Cortex of kidney (tissue), 1 donor: ENCODE measurements at places on chromosomes 11 and 22.

DNA sequence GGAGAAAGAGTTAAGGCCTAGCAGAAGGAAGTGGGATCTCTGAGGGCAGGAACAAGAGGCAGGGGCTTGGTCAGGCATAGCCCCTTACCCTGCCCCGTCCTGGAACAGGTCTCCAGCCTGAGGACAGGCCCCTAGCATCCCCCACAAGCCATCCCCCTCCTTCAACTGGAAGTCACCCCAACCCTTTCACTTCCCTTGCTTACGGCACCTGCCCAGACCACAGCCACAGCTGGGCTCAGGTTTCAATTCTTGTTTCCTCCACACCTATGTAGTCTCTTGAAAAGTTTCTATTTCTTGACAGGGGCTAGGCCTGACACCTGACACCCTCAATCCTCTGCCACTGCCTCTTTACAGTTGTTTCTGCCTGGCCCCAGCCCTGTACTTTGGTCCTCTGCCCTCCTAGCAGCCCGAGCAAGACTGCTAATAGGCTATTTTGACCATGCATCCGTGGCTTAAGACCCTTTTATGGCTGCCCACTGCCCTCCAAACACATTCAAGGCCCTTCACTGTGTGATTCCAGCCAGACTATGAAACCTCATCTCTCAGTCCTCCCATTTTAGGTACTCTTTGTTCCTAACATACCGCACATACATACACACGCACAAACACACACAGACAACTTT lies 10.9 kb upstream of the FCHSD2 start:
- no peak for DNase-seq

DNA sequence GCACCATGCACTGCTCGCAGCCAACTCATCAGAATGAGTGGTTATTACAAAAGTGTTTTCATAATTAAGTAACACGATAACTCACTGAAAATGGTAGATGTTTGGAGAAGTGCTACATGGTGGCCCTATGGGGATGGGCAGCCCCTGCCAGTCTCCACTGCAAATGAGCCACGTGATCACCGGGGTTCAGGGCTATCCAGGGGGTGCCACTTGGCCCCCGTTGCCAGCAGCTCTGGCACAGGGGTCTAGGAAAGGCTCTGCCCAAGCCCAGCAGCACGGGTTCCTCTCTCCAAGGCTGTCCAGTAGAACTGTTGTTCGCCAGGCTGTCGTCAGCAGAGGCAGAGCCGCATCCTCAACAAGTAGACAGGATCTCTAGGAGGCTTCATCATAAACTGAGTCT lies 382.1 kb upstream of the B3GAT1 start:
- no peak for DNase-seq

- DNase-seq: no peak
Observed at GRCh38 chr11:17892409-17892808, 120.4 kb downstream of the SERGEF start.

DNA sequence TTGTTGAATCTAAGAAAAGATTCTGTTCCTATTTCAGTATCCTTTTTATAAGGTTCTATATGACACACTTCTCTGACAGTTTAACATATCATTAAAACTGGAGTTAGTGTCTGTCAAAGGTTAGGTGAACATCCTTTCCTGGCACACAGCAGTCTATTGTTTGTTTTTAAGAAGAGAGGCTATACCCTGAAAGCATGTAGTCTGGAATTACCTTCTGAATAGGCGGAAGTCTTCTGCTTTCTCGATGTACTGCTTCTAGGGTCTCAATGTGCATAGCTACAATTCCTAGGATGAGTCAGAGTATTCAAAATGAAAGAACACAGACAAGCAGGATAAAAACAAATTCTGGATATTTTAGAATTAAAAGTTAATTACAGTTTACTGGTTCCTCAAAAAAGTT lies 188.6 kb downstream of the SWAP70 start:
- DNase-seq: no peak

DNA sequence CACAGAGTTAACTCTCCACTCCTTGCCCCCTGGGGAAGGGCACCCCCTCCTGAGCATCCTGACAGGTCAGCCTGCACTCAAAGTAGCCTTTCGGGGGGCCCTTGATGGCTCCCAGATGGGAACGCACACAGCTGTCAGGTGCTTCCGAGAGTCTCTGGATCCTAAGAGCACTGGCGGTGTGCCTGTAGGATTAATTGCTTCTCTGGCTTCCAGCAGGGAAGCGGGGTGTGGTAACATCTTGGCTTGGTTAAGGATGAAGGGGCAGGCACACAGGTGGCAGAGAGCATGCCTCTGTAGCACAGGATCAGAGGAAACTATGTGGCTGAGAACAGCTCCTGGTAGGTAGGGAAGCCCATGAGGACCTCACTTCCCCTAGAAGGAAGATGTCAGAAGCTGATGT lies 199.8 kb downstream of the MIAT start:
- no peak for DNase-seq

DNA sequence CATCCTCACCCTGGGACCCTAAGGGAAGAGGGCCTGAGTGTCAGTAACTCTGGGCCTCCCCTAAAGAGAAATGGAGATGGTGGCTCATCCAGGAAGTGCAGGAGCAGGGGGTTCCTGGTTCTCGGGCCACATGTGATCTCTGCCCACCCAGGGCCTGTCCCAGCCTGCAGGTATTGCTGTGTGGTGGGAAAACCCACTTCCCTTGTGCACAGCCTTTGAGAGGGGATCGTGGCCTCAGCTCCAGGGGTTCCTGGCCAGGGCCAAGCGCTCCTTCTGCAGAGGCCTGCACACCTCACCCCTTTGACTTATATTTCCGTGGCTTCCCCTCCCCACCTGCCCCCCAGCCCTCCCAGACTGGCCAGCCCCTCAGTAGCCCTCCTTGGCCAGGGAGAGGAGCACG lies 213.5 kb downstream of the OR4C45 start:
- DNase-seq: no peak

DNA sequence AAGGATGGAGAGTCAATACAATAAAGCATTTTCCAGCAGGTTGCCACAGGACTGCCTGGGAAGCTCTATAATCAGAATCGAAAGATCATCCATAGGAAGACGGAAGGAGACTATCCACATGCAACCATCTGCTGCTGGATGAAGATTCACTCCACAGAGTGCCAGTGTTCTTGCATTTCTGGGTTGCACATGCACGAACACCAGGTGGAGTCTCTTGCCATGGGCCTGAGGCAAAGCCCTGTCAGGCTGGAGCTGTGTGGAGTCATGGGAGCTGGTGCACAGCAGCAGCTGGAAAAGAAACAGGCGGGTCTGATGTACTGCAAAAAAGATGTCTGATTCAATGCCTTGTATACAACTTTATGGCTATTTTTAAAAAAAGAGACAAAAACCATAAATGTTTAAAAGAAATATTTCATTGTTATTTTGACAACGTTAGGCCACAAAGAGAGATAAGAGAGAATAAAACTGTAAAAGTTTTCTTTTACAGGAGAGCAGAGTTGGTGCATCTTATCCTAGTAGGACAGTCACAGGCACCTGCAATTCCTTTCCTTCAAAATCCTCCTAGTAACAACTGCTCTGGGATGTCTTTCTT lies 12.9 kb upstream of the FAT3 start:
- DNase-seq: no peak

GRCh38 chr11:114116357-114116756 lies 56.8 kb downstream of the ZBTB16 start:
- no peak for DNase-seq

- no peak for DNase-seq
Observed at GRCh38 chr11:125553357-125553756, 15.9 kb upstream of the EI24 start.

DNA sequence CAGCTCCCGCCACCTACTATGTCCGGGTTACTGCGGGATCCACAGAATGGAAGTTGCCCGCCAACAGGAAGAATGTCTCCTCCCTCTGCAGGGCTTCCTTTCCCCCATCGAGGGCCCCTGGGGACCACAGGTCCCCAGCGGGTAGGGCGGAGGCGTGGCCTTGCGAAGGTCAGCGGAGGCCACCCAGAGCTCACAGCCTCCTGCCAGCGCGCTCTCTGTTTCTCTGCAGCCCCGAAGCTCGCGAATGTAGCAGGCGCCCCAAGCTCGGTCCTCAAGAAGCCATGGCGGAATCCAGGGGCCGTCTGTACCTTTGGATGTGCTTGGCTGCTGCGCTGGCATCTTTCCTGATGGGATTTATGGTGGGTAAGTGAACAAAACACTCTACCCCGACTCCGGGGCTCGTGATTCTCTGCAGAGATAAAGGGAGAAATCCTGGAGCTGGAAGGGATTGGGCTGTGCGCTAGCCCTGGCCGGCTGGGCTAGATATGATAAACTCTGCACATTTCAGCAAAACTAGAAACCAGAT lies at the start of gene NAALAD2:
NAALAD2 (plus strand) TSS at position 186 of the 526 bp plus-strand sequence; CDS start at position 282, 96 bp downstream.
- DNase-seq: no peak

DNA sequence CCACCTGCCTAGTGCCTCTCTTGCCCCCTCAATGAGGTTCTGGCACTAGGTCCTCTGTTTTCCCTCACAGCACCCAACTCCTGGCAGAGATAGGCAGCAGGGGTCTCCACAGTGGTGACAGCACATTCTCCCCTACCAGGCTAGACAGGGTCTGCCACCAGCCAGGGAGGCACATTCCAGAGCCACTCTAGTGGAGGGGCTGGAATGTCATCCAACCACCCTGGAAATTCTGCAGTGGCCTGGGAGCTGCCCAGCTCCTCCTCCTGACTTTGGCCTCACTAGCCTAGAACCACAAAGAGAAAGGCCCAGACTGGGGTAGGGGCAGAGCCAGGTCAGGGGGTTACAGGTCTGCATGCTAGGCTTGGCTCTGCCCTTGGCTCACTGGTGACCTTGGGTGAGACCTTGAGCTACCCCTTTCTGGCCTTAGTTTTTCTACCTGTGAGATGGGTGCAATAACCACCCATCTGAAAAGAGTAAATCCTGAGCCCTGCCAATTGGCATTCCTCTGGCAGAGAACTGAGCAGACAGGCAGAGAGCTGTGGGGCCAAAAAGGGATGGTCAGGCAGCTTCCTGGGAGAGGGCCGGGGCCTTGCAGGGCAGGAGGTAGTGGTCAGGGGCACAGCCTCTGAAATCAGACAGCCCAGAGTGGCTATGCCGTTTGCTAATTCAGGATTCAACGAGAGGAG lies 7.1 kb downstream of the P2RY2 start:
- DNase-seq: no peak

GRCh38 chr11:42085736-42086135 lies 626.3 kb upstream of the LRRC4C start:
- DNase-seq: no peak

DNA sequence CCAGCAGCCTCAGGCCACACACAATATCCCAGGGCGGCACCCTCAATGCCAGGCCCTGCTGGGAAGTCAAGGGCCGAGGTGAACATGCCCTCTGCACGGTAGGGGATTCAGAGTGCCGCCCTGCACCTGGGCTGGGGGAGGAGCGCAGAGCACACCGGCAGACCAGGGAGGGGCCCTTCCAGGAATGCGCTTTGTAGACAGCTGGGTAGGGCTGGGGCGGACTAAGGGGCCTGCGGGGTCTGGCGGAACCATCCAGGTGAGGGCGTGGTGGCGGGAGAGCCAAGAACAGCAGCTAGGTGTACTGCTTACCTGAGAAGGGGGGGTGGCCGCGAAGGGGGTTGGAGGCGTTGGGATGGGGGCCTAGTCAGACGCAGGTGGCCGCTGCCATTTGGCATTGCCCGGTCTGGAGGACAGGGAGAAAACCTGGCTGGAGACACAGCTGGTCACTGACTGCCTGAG lies 26.0 kb downstream of the DUSP8 start:
- DNase-seq: no peak

GRCh38 chr22:46033256-46034200 lies 56.6 kb upstream of the WNT7B start:
- DNase-seq: no peak

DNA sequence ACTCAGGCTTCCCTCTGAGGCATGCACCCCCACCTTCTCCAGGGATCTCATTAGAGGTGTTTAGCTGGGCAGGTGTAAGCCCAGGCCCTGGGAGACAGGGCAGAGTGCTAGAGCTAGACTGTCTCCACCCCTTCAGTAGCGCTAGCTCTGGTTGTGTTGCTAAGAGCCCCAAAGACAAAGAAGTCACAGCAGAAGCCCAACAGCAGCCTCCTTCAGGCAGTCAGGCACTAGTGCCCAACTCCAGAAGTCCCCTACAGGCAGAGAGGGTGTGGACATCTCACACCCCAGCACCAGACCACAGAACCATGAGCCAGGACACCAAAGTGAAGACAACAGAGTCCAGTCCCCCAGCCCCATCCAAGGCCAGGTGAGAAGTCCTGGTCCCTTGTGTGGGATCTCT lies at the start of gene CNGA4:
CNGA4 (plus strand) TSS at position 188 of the 400 bp plus-strand sequence; CDS start at position 306, 118 bp downstream.
- no peak for DNase-seq

DNA sequence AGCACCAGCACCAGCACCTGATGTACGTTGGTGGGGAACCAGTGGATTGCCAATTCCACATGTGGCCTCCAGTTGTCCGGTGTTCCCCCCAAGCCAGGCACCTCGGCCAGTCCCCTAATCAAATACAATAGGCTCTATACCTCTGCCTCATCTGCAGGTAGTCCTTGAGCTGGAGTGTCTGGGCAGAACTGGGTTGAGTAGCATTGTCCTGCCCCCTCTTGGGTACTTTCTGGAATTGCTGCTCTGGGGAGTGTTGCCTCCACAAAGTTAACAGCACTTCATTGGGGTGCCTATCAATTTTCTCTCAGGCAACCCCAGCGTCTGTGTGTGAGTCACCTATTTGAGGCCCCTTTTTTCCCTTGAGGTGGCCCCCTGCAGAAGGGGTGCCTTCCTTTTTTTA lies 413.0 kb upstream of the LARGE1 start:
- DNase-seq: no peak

GRCh38 chr22:20408891-20409290 lies 14.9 kb downstream of the ZNF74 start:
- no peak for DNase-seq

GRCh38 chr11:37089439-37089838 lies 491.4 kb upstream of the RAG2 start:
- no peak for DNase-seq

DNA sequence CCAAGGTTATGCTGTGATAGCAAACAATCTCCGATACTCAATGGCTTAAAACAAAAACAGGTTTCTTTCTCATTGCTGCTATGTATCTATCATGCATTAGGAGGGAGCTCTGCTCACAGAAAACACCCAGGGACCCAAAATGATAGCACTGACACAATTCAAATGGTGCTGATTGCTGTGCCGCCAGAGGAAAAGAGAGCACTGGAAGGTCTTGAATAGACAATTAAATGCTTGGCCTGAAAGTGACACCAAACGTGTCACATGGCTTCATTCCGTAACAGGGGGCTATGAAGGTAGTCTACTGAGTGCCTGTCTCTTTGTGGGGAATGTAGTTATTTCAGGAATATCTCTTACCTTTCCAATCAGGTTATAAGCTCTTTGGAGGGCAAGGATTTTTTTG lies 94.2 kb downstream of the FAR1 start:
- DNase-seq: no peak
